ENCODE measurements at places on chromosomes 2 and 18.
A peak's percentile ranks its signal among the peaks of the same experiment; 100 is the strongest.

- peak; percentile 36 for DNase-seq
Observed at GRCh38 chr2:164257742-164258141, 363.5 kb downstream of the GRB14 start.

DNA sequence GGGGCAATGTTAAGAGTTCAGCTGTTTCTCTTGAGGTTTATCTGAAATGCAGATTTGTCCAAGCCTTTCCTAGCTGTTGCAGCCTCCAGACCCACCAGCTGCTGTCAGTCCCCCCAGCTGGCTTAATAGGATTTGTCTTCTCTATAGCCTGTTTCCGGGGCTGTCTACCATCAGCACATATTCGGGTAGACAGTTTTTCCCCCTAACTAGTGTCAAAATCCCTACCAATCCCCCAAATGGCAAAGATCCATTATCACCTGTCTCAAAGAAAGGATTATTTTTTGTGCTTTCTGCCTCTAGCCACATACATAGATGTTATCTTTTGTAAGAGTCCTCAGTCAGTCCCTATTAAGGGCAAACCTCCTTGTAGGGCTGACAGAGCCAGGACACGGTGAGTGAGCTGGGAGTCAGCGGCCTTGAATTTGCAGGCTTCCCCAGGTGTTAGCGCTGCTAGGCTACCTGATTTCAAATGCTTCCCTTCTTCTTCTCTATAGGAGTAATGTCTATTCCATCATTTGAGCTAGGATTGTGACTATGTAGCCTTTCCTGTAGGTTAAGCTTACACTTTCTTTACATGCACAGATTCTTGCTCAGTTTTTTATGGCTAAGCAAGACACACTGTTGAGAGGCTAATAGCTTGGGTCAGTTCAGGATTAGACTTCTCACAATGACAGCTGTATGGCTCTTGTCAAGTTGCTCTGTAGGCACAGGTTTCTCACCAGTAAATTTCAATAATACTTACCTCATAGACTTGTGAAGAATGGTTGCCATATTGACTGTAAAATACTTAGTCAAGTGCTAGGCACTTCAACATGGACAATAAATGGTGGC, 171.1 kb upstream of the UNC80 start:
- no peak for DNase-seq

- DNase-seq, result no peak
Observed at GRCh38 chr2:182349268-182349667, 77.6 kb downstream of the PDE1A start.

DNA sequence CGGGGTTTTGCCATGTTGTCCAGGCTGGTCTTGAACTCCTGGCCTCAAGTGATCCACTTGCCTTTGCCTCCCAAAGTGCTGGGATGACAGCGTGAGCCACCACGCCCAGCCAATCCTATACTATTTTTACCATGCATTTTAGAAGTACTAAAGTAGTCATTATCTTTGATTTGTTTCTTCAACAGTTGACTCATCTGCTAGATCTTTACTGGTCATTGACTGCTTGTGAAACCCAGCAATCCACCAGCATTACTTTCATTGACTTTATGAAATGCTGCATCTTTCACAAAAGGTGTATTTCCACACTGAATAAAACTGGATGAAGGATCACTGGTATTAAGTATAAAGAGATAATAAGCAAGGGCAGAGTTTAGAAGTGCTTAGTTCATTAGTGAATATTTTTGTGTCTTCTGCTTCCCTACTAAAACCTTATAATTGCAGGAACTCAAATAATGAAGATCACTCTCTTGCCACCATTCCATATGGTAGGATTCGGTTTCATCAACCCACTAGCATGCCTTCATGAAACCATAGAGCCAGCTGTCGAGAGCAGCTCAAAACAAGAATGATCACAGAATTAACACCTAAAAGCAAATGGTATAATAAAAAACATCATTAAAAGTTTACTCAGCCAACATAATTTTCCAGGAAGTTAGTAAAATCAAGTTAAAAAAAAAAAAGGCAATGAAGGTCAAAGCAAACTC, 33.1 kb downstream of the IRS1 start:
- DNase-seq, result peak; percentile 65

GRCh38 chr2:207088839-207089238, 76.9 kb downstream of the KLF7 start:
- no peak for DNase-seq

GRCh38 chr2:208371634-208371935, 35.0 kb upstream of the PTH2R start:
- no peak for DNase-seq

GRCh38 chr18:78677483-78678317, 301.9 kb upstream of the SALL3 start:
- DNase-seq, result no peak

DNA sequence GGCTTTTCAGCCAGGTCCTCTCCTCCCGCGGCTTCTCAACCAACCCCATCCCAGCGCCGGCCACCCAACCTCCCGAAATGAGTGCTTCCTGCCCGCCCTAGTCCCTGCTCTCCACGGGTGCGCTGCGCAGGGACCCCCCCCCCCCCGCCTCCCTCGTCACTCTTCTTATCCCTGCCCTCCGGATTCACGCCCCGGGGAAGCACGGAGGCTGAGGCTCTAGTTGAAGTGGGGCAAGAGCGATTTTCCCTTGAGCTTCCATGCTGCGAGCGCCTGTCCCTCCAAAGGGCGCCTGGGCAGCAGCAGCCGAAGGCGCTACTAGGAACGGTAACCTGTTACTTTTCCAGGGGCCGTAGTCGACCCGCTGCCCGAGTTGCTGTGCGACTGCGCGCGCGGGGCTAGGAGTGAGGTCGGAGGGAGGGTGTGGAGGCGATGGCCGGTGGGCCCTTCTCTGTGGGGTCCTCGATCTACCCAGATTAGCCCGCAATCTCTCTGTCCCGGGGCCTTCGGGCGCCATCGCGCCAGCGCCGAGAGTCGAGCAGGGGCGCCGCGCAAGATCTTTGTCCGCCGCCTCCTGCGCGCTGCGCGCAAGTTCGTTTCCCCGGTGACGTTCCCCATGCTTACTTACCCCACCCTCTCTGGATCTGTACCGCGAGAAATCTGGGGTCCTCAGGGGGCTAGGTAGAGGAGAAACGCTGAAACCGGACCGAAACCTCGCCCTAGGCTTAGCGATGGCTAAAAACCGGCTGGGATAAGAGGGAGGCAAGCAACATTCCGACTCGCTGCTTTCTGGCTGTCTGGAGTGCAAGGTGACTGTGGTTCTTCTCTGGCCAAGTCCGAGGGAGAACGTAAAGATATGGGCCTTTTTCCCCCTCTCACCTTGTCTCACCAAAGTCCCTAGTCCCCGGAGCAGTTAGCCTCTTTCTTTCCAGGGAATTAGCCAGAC, 677 bp downstream of the GAD1 start:
- DNase-seq, result peak; percentile 54

DNA sequence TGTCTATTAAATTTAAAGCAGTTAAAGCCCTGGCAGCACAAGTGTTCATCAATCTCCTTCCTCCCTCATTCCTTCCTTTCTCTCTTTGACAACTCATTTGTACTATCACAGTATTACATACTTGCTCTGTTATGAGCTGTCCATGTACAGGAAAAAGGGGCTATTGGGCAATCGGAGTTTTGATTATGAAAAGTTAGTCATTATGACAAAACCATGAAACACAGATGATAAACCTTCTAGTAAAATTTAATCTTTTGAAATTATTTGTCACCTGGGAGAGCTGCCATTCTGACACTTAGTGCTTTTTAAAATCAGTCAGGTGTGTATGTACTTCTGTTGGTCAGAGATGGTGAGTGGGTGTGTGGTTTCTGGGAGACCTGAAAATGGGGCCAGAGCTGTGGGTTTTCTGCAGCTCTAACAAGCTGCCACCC, 39.4 kb downstream of the MAP4K4 start:
- peak; percentile 91 for DNase-seq

DNA sequence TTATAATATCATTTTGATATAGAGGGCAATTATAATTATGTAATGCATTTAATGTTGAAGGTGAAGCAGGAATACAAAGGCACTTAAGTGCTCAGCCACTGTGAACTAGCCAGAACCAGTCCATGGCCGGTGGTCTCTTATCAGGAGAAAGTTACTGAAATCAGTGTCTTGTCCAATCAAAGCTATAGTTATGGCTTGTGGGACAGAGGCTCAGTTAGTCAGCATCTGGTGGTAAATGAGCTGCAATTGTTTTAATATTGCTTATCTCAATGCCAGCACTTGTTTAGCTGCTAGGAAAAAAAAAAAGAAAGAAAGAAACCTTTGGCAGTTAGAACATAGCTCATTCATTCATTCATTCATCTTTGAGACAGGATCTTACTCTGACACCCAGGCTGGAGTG, 3.8 kb upstream of the ALS2 start:
- no peak for DNase-seq

- DNase-seq, result no peak
Observed at GRCh38 chr2:16652296-16653082, 13.1 kb downstream of the CYRIA start.

DNA sequence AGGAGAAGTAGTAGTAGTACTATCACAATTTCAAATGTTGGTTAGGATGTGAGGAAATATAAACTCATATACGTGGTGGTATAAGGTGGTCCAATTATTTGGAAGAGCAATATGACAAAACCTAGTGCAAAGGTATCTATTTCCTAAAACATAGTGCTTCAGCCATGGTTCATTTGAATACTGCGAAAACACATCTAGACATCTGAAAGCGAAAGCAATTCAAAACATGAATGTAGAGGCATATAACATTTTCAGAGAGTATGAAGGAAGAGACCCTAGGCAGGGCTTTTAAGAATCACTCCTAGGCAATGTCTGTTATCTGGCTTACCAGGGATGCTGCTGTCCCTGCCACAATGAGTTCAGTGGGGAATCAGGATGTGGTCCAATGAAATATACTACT, 1085.8 kb downstream of the TDRD15 start:
- no peak for DNase-seq

- DNase-seq, result no peak
Observed at GRCh38 chr2:197897960-197898678, 93.7 kb downstream of the PLCL1 start.

GRCh38 chr18:23066060-23066459, 69.2 kb upstream of the CABLES1 start:
- DNase-seq, result no peak

- DNase-seq, result no peak
Observed at GRCh38 chr2:164535280-164536025, 85.8 kb downstream of the GRB14 start.

GRCh38 chr2:114384441-114384840, 58.0 kb upstream of the DPP10 start:
- DNase-seq, result no peak

GRCh38 chr2:173866874-173867618, 98.1 kb downstream of the SP3 start:
- DNase-seq, result peak; percentile 29

- DNase-seq, result peak; percentile 81
Observed at GRCh38 chr2:109210431-109211200, 81.6 kb downstream of the SH3RF3 start.

DNA sequence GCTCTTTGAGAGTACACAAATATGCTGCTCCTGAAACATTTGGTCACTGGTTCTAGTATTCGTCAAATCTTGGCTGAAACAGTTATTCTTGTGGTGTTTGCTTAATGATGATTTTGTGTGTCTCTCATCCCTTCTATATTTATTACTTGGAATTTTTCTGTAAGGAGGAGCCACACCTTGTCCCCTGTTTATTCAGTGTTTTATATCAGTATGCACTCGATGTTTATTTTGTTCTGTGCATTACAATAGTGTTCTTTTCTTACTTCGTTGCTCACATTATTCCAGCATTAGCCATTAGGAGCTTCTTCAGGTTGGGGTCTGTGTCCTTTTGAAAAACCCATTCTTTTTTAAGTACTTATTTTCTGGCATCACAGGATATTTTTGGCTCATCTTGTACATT, 5.1 kb upstream of the RAMP1 start:
- DNase-seq, result no peak

- peak; percentile 89 for DNase-seq
Observed at GRCh38 chr2:119248311-119248710, 24.7 kb downstream of the STEAP3 start.

- no peak for DNase-seq
Observed at GRCh38 chr18:68104036-68104435, 587.5 kb upstream of the DSEL start.

DNA sequence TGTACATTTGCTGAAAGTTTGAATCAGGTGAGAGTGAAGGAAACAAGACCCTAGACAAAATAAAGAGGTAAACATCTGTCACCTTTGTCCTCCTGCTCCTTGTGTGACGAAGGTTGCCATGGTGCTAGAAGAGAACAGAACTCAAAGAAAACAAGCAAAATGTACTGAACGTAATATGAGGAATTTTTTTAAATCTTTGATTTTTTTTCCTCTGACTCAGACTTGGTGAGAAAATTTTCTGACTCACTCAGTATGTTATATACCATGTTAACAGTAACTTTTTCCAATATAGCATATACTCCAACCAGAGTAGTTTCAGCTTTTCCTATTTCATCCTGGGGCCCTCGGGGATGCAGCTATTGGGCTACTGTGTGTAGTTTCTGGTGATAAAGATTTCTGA, 2114.6 kb upstream of the PIK3C3 start:
- DNase-seq, result peak; percentile 52

DNA sequence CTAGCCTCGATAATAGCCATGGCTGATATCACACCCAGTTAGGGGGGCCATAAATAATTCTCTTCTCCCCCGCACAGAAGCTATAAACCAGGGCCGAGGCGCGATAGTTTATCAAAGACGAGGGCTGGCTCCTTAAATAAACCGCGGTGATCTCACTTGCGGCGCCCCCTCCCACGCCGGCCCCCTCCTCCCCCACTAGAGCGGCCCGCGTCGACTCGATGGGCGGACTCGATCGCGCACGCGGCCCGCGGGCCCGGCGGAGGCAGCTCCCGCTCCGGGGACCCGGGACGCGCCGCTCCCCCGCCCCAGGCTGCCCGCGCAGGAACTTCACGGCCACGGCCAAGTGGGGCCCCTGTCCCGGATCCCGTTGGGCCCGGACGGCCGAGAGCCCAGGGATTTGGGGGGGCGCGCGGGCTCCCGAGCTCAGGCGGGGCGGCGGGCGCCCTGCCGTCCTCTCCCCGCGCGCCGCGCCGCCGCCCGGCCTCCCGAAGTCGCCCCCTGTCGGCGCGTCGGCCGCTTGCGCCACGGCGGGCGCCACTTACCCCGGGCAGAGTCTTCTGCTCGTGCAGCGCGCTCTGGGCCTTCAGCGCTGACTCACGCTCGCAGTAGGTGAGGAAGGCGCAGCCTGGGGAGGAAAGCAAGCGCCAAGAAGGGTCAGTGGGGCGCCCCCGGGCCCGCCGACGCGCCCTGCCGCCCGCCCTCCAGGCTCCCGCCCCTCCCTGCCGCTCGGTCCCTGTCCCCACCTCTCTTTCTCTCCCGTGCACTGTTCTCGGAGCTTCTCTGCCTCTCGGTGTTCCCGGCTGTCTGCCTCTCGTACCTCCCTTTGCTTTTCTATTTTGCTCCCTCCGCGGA, 80.4 kb downstream of the CELF4 start:
- peak; percentile 60 for DNase-seq
